Stimulated activated CD8-positive, alpha-beta memory T cell treated with anti-CD3 and anti-CD28 coated beads, Interleukin-4, amount 100 ng/mL, for 48 hours (primary cell): ENCODE measurements at places on chromosomes 4 and X.

GRCh38 chr4:185534866-185535611 is at the start of gene PDLIM3:
Gene PDLIM3 (minus strand): TSS chr4:185535507. CDS start chr4:185535434, 73 bp downstream.
- peak; percentile 31 for DNase-seq

DNA sequence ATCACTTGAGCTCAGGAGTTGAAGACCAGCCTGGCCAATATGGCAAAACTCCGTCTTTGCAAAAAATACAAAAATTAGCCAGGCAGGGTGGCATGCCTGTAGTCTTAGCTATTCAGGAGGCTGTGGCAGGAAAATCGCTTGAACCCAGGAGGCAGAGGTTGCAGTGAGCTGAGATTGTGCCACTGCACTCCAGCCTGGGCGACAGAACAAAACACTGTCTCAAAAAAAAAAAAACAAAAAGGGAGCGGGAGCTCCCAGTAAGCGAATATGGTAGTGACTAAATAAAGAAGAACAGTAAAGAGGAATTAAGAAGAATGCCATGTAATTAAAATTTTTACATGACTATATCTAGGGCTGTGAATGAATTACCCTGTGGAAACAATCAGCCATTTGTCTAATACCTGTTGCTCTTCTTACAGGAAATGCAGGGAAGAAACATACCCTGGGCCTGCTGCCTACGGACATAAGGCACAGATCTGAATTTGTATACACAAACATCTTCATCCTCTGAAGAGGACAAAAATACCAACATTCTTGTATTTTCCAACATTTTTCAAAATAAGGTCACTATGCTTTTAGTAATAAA is 11.4 kb downstream of the WDFY3 start:
- no peak for DNase-seq

- no peak for DNase-seq
Observed at GRCh38 chr4:145308598-145308997, 128.2 kb upstream of the OTUD4 start.

GRCh38 chr4:26782168-26782829 is 78.3 kb upstream of the STIM2 start:
- DNase-seq = no peak
